Nucleus accumbens (tissue), 56 donors: ENCODE measurements at places on chromosomes 4 and X.
A peak's percentile ranks its signal among the peaks of the same experiment; 100 is the strongest.

GRCh38 chr4:149997881-149998421 lies 80.3 kb upstream of the DCLK2 start:
- DNase-seq = no peak

- no peak for DNase-seq
These were observed at the start of gene AREG for GRCh38 chr4:74444891-74445642. Gene AREG (plus strand): TSS chr4:74445136. CDS start chr4:74445346, 210 bp downstream.

- DNase-seq = no peak
These were observed 61.5 kb upstream of the MMAA start for GRCh38 chr4:145557720-145558119.

DNA sequence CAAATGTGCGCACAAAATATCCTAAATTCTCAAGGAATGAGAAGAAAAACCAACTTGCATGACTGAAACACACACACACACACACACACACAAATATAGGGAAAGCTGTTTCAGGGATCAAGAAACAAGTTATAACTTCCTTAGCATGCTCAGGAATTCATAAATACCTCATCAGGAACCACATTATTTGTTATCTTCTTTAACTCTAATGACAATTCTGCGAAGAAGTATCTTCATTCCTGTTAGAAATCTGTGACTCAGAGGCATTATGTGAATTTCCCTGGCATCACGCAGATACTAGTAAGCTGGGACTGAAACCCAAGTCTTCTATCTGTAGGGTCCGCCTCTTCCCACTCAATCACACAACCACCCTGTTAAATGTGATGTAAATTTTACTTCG lies 30.3 kb downstream of the TMPRSS11A start:
- DNase-seq = no peak

DNA sequence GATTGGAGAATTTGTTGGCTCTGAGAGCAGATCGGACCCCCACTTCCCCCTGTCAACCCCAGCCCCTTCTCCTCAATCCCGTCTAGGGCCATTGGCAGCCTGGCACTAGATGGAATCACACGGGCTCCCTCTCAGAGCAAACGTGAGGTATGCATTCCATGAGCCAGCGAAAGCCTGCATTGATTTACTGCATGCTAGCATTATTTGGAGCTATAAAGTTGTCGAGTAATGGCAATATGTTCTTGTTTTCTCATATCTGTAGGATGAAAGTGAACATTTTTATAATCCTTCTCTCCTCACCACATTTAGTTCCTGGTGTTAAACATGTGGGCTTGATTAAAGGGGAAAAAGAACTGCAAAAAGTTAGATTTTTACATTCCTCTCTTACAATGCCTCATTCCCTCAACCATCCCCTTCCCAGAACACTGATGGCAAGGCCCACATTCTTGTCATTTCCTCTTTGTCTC lies 159.2 kb downstream of the SPRY1 start:
- no peak for DNase-seq

DNA sequence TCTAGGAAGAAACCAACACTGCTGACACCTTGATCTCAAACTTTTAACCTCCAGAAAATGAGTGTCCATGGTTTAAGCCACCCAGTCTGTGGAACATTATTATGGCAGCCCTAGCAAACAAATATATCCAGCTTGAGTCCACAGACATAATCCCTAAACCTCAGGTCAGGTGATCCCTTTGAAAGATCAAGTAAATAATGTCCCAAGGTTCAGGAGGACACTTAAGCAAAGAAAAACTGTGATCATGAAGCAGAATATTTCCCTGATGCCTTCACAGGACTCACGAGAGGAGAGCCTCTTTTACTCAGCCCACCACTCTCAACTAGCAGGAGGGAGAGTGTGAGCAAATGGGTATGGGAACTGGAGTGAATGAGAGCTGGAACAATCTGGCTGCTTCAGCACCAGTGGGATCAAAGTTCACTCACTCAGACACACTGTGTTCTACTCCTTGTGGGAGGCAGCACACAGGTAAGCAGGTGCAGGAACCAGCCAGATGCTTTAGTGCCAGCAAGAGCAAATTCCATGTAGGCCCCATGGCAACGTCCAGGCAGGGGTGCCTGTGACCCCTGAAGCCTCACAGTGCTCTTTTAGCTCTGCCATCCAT lies 608.4 kb downstream of the RAB28 start:
- no peak for DNase-seq

DNA sequence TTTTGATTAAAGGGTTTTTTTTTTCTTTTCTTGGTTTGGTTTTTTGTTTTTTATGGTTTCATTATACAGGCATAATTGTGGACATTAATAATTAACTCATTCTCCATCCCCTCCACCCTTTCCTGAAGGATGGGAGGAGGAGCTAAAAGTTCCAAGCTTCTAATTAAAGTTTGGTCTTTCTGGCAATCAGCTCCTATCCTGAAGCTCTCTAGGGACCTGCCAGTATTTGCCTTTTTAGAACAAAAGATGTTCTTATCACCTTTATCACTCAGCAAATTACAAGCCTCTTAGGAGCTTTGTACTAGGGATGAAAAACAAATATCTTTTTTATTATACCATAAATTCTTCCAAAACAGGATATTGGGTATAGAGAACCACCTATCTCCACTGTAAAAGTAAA lies 589.8 kb downstream of the PDHA2 start:
- no peak for DNase-seq

DNA sequence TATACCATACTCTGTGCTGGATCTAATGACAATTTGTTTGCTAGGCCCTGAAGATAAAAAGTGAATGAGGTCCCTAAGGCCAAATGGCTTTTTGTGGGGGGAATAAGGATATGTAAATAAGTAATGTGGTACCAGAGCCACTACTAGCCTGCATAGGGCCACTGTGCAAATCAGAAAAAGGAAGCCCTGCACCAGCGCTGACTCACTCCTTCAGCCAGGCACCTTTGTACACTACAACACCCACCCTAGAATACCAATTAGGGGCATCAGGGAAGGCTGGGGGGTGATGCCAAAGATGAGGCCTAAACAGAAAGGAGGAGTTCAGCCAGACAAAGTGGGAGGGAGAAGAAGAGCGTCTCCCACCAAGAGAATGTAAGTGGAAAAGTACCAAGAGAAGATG lies 122.2 kb downstream of the CAMK2D start:
- no peak for DNase-seq

- DNase-seq = peak; percentile 32
These were observed at the start of gene USP51 for GRCh38 chrX:55489314-55490009. Gene USP51 (minus strand): TSS chrX:55489848. CDS start chrX:55488939, 909 bp downstream.

DNA sequence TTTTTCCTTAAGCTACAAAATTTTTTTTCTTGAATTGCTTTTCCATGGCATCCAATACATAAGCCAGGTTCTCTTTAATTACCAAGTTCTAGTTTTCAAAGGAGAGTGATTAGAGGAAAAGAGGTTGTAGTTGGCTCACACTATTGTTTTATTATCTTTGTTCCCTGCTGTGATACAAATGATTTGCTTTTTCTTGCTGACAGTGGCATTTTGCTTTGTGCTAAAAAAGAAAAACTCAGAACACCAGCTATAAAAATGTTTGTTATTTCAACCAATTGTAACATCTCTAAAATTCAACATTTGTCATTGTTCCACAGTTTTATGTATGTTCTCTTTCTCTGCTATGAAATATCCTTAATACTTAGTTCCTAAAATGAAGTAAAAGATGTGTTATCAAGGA lies 1817.2 kb downstream of the STIM2 start:
- no peak for DNase-seq

DNA sequence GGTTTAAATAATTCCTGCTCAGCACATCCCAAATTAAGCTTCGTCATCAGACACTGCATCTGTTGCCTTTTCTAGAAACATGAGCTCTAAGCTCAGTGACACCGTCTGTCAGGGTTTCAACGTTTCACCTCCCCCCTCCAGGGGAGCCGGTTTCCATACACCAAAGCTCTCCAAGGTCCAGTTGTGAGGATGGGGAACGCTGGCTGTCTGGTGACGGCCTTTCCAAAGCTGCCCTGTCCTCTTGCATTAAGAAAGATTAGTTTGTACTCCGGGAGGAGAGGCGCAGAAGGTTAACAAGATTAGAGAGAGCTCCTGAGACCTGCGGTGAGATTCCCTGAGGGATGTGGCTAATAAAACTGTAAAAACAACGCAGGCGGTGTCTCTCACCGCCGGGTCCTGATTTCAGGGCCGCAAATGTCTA lies 43.2 kb downstream of the ASMT start:
- no peak for DNase-seq

- DNase-seq = peak; percentile 34
These were observed at the start of gene PAK3 for GRCh38 chrX:111095974-111096895. Gene PAK3 (plus strand): TSS chrX:111096191. CDS start chrX:111123104, 26,913 bp downstream.

DNA sequence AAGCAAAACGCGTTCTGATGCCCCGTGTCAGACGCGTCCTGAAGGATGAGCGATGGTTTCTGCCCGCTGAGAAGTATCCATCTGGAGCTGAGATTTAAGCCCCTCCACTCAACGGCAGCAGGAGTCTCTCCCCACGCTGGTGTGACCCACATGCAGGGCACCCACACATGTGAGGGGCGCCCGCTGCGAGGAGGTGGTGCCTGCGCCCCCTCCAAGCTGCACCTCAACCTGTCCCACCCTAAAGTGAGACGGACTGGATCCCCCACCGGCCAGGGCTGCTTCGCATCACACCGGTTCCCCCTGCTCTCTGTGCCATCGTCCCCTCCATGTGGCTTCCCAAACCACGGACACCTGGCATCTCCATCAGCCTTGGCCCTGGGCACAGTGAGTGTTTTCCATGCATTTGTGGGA lies 4.5 kb upstream of the PDE6B start:
- DNase-seq = no peak

DNA sequence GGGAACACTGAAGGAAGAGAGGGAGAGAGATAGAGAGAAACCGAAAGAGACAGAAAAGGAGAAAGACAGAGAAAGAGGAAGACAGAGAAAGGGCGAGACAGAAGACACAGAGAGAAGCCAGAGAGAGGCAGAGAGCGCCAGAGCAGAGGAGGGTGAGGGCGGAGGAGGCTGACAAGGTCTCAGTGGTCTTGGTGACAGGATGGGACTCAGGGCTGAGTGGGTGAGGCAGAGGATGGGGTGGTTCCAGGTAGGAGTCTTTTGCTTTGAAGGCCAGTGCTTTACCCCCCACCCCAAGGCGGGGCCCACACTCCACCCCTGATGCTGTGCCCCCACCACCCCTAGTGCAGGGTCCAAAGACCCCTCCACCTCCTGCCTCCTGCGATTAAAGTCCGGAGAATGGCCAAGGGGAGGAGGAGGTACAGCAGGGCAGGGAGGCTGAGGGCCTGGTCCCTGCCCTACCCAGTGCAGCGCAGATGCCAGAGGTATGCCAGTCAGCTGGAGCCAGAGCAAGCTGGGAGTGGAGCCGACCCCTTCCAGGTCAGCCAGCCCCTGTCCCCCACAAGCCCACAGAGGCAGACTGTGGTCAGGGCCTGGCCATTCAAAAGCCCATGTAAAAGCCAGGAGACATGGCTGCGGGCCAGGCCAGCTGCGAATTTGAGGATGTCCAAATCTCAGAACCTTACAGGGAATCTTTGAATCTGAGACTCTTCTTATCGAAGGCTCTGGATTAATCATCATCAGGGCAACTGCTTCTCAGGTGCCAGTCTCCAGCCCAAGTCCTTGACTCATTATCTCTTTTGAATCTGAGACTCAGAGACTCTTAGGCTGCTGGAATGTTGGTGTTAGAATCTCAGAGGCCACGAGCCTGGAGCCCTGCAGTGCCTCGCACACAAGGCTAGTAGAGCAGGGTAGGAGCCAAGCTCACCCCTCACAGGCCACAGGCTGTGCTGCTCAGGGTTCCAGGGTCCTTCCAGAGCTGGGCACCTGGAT lies 758 bp downstream of the IQSEC2 start:
- DNase-seq = no peak

- no peak for DNase-seq
These were observed 102.0 kb downstream of the HPGD start for GRCh38 chr4:174420316-174420715.

DNA sequence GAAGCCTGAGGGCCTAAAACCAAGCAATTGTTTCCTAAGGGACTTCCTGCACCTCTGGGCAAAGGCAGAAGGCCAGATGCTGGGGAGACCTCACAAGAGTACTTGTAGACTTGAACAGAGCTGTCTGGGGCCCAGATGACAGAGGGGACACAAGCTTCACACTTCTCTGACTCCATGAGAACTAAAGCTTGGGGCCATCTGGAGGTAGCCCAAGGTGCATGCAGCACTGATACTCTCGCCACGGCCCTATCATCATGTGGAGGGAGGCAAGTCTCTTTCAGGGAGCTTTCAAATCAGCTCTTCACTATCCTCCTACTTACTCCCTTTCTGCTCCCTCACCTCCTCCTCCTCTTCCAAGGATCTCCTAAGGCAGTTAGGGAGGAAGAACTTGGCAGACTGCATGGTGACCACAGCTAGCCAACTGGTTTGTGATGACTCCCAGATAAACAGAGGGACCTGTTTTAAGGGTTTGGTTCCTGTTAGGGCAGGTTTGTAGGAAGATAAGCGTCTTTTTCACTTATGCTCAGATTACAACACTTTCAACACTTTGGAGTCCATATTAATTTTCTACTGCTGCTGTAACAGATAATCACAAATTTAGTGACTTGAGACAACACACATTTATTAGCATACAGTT lies 23.8 kb downstream of the MSL3 start:
- DNase-seq = no peak

GRCh38 chr4:176921256-176921655 lies 128.5 kb upstream of the VEGFC start:
- no peak for DNase-seq

GRCh38 chr4:48337731-48338130 lies 3.6 kb upstream of the SLAIN2 start:
- DNase-seq = no peak

- DNase-seq = no peak
These were observed 315.2 kb upstream of the SLIT2 start for GRCh38 chr4:19936476-19936875.

GRCh38 chr4:128961405-128961804 lies 131.9 kb downstream of the SCLT1 start:
- DNase-seq = no peak

- no peak for DNase-seq
These were observed 58.4 kb downstream of the CEP135 start for GRCh38 chr4:56007154-56007553.

DNA sequence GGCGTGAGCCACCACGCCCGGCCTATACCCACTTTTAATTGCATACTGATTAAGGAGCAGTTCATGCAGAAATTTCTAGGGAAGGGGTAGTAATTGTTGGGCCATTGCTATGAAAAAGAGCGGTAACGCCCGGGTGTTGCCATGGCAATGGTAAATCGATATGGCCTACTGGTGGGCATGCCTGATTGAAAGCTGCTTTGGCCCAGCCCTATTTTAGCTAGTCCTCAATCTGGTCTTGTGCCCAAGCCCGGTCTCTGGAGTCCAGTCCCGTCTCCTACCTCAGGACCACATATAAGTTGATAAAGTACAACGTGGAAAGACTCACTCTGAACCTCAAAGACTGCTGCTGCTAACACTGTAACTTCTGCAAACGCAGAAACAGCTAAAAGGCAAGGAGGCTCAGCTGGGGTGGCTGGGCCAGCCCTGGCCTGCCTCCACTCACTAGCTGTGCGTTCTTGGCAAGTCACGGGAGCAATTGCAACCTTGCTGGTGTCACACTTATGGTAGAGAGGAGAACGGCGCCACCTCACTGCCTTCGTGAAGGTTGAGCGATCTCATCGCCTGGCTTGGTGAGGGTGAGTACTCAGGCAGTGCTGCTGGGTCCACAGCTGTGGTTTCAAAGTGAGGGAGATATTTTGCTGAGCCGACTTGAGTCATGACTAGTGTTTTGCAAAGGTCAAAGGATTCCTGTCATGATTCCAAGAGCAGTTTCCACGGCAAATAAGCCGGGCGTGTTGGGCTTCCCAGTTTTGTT lies 57.0 kb upstream of the GRPEL1 start:
- DNase-seq = no peak

- DNase-seq = no peak
These were observed 402.7 kb upstream of the INTU start for GRCh38 chr4:127229855-127230608.

- no peak for DNase-seq
These were observed 402.4 kb upstream of the NDST4 start for GRCh38 chr4:115515772-115516171.
